ENCODE measurements at places on chromosomes 1 and 21.

- DNase-seq = no peak
Measured at GRCh38 chr1:245434280-245434679, 279.5 kb downstream of the KIF26B start.

- DNase-seq = no peak
Measured at GRCh38 chr1:6890686-6891085, 105.4 kb downstream of the CAMTA1 start.

GRCh38 chr1:198290089-198290683, 133.4 kb downstream of the NEK7 start:
- no peak for DNase-seq

DNA sequence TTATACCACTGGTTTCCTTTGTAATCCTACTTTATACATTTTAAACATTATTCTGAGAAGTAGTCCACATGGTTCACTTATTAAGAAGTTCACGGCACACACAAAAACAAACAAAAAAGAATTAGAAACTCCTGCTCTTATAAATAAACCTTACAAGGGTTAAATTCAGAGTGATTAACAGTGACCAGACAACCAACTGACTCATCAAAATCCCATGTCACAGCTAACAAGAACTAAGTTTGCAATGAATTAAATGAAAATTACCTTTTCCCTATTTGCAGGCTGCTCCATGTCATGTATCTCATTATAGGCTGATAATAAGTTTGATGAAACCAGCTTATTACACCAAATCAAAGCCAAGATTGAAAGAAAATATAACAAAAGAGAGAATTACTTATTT, 77.5 kb downstream of the PUM1 start:
- no peak for DNase-seq

GRCh38 chr1:51343624-51344023, 13.3 kb upstream of the TTC39A start:
- no peak for DNase-seq

- no peak for DNase-seq
Measured at GRCh38 chr1:89274411-89274857, 1.8 kb upstream of the GBP5 start.

GRCh38 chr1:42822800-42823392, 5.7 kb upstream of the SVBP start:
- no peak for DNase-seq

GRCh38 chr1:236282425-236282716, 613 bp upstream of the ERO1B start:
- no peak for DNase-seq

DNA sequence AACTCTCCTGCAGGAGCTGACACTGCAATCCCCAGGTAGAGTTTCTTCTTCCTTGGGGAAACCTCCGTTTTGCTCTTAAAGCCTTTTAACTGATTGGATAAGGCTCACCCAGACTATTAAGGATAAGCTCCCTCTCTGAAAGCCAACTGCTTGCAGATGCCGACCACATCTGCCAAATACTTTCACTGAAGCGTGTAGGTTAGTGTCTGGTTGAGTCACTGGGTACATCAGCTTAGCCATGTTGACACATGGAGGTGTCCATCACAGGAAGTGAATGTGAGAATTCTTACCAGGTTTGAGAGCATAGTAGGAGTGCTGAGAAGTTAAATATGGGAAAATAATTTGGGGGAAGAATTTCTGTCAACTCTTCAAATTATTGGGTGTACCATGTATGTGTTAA, 202.0 kb downstream of the AJAP1 start:
- DNase-seq = no peak

DNA sequence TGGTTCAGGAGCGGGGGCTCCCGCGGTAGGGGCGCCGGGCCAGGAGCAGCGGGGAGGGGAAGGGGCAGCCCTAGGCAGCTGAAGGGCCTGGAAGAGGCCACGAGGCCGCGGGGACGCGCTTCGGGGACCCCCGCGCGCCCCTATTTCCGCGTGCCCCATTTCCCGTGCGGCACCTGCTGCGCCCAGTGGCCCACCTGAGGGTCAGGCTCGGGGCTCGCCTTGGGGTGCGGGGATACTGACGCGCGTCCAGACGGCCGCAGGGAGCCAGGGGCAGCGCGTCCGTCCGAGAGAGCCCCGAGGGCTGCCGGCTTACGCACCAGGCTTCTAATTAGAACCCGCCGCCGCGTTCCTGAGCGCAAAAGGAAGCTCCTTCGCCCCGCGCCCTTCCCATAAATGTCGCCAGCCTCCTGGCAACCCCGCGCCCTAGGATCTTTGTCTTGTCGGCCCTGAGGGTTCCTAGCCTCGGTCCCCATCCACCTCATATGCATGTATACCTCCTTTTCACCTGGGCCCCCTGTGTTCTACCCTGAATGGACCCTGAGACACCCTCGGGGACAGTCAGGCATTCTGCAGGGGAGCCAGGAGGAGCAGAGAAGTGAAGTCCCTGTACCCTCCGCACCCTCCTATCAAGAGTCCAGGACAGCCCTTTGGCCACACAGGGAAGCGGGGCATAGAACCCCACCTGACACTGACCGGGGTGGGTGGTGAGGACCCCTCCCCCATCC, 1.8 kb downstream of the WNT3A start:
- no peak for DNase-seq

DNA sequence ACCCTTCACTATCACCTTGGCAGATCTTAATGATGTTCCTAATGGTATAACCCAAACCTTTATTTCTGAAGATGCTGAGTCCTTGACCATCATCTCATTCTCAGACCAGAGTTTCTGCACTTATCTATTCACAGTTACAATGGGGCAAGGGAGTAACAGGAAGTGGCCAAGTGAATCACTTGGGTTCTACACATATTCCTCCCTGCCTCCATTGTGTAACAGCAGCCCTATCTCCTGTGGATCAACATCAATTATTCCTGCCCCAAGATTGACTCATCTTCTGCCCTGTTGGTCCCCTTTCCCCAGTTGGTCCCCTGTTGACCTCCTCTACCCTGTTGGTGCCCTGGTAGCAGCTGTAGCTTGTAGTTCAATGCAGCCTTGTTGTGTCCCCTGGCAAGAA, 10.3 kb upstream of the S100A7 start:
- no peak for DNase-seq

GRCh38 chr1:239315631-239316217, 70.6 kb upstream of the CHRM3 start:
- no peak for DNase-seq

DNA sequence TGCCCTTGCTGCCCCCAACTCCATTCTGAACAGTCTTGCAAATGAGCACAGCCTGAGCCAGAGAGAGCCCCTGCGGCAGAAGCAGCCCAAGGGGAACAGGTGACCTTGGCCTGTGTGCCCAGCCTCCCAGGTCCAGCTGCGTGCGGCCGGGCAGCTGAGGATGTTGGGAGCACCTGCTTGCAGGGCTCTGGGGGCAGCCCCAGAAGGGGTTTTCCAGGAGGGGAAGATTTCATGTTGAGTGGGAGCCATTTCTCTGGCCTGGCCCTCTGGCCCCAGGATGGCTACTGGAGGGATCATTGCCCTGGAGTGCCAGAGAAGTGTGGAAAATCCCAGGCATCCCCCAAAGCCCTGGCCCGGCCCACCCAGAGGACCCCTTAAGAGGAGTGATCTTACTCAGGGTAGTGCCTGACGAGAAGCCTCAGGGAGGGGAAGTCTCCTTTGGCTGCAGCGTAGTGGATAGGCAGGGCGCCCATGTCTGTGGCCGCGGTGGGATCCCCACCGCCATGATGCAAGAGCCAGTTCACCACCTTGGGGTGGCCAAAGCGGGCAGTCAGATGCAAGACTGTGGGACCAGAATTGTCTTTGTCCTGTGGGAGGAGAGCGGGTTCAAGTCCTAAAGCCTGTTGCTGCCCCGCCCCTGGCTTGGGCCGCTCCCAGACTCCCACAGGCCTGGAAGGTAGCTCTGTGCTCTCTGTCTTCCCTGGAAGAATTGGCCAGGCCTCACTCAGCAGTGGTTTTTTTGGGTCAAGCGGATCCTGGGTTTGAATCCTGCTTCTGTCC, 20.6 kb upstream of the RNU1-4 start:
- no peak for DNase-seq

- no peak for DNase-seq
Measured at GRCh38 chr1:32494196-32494595, 29.3 kb downstream of the ZBTB8B start.

- no peak for DNase-seq
Measured at GRCh38 chr1:55225228-55225627, 10.1 kb upstream of the USP24 start.

DNA sequence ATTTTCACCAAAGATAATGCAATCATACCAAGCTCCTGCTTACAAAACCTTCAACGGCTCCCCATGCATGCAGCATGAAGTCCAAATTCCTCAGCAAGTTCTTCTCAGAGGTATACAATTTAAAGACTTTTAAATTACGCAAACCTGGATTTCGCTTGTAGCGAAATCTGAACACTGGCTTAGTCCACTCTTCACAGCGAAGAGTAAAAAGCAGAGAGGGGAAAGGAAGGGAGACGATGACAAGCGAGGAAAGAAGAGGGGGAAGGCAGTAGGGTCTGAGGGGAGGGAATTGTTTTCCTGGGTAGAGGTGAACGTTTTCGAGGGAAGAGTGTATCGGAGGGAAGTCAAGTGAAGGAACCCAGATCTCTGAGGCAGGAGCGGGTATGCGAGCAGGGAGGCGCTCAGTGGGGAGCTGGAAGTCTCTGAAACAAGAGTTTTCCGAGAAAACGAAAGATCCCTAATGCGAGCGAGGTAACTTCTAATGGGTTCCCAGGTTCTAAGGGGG, 790 bp downstream of the TESK2 start:
- DNase-seq = no peak

DNA sequence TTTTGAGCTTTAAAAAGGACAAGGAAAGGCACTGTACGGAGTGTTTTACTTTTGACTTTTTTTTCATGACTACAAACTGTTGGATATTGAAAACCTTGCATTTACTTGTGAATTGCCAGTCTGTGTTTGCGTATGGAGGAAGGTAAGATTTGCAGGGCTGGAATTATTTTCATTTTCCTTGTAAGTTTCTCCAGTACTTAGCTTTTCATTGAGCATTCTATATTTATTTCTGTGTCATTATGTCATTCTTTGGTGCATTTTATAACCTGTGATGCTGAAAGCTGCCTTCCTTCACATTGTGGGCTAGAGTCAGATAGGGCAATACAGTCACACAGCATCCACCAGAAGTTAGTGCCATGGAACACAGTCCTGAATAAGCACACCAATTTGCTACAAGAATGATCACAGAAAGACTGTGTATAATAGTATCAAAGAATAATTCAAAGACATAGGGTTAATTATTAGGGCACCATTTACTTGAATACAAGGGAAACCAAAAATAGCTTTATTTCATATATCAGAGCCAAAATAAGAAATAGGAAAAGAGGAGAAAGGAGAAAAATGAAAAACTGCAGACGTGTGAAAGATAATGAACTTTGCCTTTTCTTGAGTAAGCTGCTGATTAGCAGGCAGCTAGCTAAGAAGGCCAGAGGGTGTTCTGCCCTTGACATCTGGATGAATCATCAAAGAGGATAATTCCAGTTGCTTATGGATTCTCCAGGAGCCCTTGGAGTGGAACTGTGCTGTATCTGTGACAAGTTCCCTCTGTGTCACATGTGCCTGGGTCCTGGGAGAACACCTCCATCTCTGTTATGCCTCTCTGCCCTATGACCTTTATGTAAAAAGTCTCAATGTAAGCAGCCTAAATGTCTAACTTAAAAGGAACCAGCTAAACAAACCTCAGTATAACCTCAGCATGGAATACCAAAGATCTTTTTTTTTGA, 8.0 kb upstream of the FAM20B start:
- DNase-seq = no peak

DNA sequence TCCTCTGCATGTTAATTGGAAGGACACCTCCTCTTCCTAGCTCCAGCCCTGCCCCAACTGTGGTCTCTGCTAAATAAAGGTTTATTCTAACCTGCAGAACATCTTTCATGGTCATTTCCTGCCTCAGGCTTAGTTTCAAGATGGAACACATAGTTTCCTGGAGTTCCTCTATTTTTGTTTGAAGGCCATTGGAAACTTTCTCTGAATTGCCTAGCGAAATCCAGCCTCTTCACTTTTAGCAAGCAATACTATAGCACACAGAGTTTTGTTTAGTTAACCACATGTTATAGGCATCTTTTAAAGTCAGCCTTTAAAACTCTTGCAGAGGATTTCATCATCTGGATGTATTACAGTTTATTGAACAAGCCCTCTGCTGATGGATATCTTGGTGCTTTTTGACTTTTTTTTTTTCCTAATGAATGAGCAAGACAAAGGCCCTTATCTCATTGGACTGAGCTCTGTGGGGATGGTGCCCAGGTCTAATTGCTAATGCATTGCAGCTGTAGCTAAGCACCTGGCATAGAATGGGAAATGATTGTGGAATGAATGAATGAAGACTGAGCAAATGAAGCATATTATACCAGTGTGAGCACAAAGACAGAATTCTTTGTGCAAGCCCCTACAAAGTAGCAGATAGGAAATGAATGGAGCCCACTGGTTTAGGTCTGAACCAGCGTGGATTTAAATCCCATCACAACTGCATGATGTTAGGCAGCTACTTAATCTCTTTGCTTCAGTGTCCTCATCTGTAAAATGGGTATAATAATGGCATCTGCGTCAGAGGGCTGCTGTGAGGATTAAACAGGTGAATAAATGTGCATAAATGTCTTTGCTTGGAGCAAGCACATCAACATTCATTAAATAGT, 641 bp upstream of the CFAP107 start:
- DNase-seq = no peak

DNA sequence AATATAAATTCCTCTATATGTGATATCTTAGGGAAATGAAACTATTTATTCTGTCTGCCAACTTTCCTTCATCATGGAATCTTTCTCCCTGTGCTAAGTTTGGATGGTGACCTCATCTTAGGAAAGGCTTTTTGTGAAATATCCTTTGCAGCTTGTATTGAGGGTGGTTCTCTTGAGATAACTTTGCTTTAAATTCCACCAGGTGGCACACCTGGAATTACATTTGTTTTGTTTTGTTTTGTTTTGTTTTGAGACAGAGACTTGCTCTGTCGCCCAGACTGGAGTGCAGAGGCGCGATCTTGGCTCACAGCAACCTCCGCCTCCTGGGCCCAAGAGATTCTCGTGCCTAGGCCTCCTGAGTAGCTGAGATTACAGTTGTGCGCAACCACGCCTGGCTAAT, 7.6 kb upstream of the CD1A start:
- DNase-seq = no peak

DNA sequence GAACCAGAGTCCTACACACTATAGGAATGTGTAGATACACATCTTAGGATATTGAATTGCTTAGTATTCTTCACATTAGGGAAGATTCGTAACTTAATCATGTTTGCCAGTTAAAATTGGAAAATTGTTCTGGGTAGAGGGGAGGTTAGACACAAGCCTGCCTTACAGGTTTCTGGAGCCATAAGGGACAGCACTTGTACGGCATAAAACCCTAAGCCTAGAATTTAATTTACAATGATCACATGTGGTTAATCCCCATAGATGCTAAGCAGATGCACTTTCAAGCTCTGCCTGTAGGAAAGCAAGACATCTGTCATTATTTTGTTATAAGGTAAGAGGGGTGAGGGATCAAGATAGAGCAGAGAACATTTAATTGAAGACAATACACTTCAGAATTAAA, 820.7 kb downstream of the NCAM2 start:
- DNase-seq = no peak

DNA sequence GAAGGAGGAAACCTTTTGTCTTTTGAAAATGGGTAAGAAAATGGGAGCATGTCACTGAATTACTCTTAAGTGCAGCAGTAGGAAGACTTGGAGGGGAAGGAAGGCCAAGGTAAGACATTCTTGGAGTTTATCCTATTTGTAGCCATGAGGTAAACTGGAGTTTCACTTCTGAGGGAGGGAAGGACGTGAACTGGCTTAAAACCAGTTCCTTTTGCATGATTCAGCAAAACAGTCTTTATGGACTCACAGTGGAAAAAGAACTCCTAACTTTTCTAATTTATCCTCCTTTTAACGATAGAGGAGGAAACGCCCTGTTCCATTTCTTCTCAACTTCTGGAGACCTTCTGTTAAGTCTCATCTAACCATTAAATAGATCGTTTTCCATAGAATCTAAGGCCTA, 2.5 kb downstream of the PRDX6 start:
- no peak for DNase-seq

Measured in NCI-H1436 treated with DMSO at 0.1 percent for 48 hours (cell line).